Esophagus squamous epithelium (tissue), 5 donors: ENCODE measurements at places on chromosomes 3 and 15. TPM values are rescaled to one million over a fixed set of nuclear protein-coding genes. Genes with fewer than 3 reads are reported as not detected.

The KNG1 gene
- not detected for total RNA-seq

The MYLK gene
- 52.6 TPM for total RNA-seq

The RSL24D1 gene
- 78.0 TPM for total RNA-seq

The NPAP1 gene
- not detected for total RNA-seq

The CTSH gene
- total RNA-seq, result 102 TPM

The CNBP gene
- total RNA-seq, result 435 TPM

The PIGZ gene
- 3.4 TPM for total RNA-seq

The RNF123 gene
- 16.8 TPM for total RNA-seq

The LRRC49 gene
- total RNA-seq, result 0.34 TPM

The C3orf49 gene
- total RNA-seq, result not detected

The SNTN gene
- not detected for total RNA-seq

The GABRA5 gene
- 0.57 TPM for total RNA-seq

The CHRM5 gene
- not detected for total RNA-seq

The ISL2 gene
- total RNA-seq, result 0.22 TPM

The GLDN gene
- total RNA-seq, result 0.64 TPM

The SLC38A3 gene
- not detected for total RNA-seq

The SIAH2 gene
- total RNA-seq, result 39.4 TPM

The OR5H6 gene
- not detected for total RNA-seq

The TM4SF4 gene
- not detected for total RNA-seq

The HDC gene
- not detected for total RNA-seq

The SH2D7 gene
- not detected for total RNA-seq

The GOLGA6L7 gene
- not detected for total RNA-seq

The EEFSEC gene
- total RNA-seq, result 15.3 TPM

The CELSR3 gene
- total RNA-seq, result 0.56 TPM

The FRMD4B gene
- 59.6 TPM for total RNA-seq

The TMCO5A gene
- total RNA-seq, result not detected

The BLOC1S6 gene
- total RNA-seq, result 19.7 TPM

The ACAN gene
- not detected for total RNA-seq

The GATM gene
- 13.4 TPM for total RNA-seq

The INO80 gene
- total RNA-seq, result 24.8 TPM

The PRR20G gene
- total RNA-seq, result not detected

The CRABP1 gene
- total RNA-seq, result not detected

The DPPA2 gene
- not detected for total RNA-seq

The SKOR1 gene
- 0.18 TPM for total RNA-seq

The PRSS50 gene
- not detected for total RNA-seq

The PLA2G4D gene
- 0.19 TPM for total RNA-seq

The SERPINI1 gene
- 3.6 TPM for total RNA-seq

The SST gene
- total RNA-seq, result not detected

The A4GNT gene
- not detected for total RNA-seq

The SYNPR gene
- not detected for total RNA-seq

The STARD9 gene
- 1.9 TPM for total RNA-seq

The SNX22 gene
- total RNA-seq, result not detected

The ARGFX gene
- not detected for total RNA-seq

The CHMP2B gene
- total RNA-seq, result 41.6 TPM

The FGF12 gene
- total RNA-seq, result 1.6 TPM

The LYSMD2 gene
- total RNA-seq, result 11.0 TPM

The TMEM45A gene
- total RNA-seq, result 25.1 TPM

The TRPM1 gene
- not detected for total RNA-seq

The EEF1AKMT4 gene
- total RNA-seq, result 12.4 TPM

The GOLGA6B gene
- total RNA-seq, result not detected

The FBXW12 gene
- total RNA-seq, result not detected

The CISH gene
- total RNA-seq, result 3.1 TPM

The CTXN2 gene
- total RNA-seq, result not detected

The CNTN3 gene
- 0.38 TPM for total RNA-seq

The CADPS gene
- 4.8 TPM for total RNA-seq

The SLC15A2 gene
- total RNA-seq, result 4.0 TPM
